GM23248 (cell line): ENCODE measurements at places on chromosomes 12 and 14. TPM values are rescaled to one million over a fixed set of nuclear protein-coding genes. Genes with fewer than 3 reads are reported as not detected.
A peak's percentile ranks its signal among the peaks of the same experiment; 100 is the strongest.

DNA sequence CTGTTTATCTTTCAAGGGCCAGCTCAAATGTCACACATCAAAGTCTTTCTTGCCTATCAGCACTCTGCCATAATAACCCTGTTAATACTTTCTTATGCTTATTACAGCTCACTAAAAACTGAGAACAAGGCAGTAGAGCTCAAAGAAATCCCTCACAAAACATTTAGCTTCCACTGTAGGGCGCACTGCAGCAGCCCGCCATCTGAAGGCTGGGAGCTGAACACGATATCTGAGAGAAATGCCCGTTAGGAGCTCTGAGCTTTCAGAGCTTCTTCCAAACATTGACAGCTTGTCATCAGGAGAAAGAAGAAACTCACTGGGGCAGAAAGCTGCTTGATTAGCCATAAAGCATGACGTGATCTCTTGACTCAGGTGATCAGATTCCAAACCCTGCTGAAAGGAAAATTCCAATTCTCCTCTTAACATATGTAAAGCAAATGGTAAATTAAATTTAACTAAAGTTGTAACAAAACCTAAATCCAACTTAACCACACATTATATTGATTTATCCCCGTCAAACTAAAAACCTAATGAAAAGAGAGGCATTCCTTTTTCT, 175.7 kb downstream of the C12orf50 start:
- no peak for DNase-seq

GRCh38 chr12:39441189-39441962, 1.5 kb downstream of the KIF21A start:
- no peak for DNase-seq

DNA sequence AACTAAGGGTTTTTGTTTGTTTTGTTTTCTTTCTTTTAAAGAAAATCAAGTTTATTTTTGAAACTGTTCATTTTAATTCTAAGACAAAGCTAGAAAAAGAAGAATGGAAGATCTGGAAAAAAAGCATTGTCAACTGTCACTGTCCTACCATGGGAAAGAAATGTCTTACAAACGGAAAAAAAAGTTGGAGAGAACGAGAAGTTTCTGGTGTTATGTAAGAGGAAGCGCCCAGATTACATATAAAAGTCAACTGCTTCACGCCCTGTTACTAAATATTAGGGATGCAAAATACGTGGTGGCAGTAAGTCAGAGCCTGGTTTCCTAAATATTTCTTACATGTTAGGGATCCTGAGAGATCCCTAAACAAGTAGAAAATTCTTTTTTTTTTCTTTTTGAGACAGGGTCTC, 14.3 kb upstream of the FBXL14 start:
- DNase-seq: peak; percentile 63

DNA sequence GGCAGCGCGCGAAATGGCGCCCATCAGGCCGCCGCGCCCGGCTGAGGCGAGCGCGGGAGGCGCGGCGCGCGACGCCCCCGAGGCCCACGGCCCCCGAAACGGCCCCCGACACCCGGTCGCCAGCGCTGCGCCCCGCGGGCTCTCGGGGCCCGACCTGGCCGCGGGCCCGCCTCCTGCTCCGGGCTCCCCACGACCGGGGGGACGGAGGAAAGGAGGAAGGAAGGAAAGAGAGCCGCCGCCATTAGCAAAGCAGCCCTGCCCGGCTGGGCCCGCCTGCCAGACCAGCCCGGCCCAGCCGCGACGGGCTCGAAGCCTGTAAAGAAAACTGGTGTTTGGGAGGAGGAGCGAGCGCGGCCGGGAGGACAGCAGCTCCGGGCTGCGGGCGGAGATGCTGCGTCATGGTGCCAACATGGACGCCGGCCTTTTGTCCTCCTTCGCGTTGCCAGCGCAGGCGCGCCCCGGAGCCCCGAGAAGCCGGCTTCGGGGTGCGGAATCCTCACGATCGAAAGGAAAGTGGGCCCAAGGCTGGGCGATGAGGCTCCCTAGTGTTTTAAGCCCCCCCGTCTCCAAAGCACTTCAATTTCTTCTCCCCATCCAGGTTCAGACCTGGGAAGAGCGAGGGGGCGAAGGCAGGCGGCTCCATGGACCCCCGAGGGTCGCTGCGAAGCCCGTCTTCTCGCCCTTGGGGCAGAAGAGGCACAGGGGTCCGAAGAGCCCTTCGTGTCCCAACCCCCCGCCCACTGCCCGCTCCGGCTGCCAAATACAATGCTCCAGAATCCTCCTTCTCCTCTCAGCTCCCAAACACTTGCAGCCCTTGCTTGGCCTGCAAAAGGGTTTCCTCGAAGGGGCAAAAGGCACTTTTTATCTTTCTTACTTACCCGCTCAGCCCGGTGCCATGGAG, 2.9 kb upstream of the SETD1B start:
- DNase-seq: peak; percentile 93

DNA sequence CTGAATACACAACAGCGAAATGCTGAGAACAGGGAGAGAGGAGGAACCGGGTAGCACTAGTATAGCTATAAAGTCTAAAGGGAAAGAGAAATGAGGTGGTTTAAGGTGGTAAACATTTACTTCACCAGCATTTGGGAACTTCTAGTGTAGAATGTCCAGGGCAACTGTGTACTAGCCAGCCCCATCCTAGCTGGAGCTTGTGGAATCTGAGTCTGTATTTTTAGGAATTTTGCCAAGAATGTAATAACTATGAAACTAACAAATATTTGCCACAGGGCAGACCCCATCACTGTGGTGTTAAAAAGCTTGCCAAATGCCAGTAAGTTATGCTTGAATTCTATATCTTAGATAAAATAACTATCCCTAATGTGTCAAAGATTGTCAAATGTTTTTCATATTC, 398.9 kb upstream of the MIS18BP1 start:
- DNase-seq: no peak

GRCh38 chr12:22046090-22046967, at the start of gene CMAS:
TSS of gene CMAS (plus strand) at chr12:22046218. CDS start at chr12:22046304, 86 bp downstream.
- DNase-seq: peak; percentile 83

DNA sequence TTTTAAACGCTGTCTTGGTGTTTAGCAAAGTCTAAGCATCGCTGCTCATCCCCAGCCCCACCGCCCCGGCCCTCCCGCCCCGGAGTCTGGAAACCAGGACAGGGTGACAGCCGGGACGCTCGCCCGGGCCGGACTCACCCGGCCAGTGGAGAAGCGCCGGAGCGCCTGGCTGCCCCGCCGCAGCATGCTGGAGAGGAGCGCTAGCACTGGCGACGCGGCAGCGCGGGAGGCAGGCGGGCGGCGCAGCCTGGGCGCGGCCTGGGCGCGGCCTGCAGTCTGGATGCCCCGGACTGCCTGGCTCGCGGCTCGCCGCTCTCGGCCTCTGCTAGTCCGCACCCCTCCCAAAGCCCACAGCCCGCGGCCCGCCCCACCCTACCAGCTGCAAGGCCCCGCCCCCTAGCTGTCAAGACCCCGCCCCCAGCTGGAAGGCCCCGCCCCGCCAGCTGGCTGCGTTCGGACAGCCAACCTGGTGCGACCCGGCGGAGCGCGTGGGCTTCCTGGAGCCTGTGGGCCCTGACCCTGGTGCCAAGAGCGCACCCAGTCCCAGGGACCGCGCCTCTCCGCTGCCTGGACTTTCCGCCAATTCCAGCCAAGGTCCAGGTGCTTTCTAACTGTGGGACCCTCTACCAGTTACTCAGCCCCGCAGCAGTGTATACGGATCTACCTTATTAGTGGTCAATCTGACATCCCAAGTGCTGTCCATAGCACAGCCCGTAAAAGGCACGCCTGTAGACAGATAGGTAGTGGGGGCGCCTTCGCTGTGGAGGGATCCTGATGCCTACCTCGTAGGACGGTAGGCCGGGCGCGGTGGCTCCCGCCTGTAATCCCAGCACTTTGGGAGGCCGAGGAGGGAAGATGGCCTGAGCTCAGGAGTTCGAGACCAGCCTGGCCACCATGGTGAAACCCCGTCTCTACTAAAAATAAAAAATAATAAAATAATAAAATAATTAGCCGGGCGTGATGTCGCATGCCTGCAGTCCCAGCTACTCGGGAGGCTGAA, at the start of gene ALDH1L2:
TSS of gene ALDH1L2 (minus strand) at position 208 of the 1,000 bp plus-strand sequence. CDS start at position 186, 22 bp downstream.
- DNase-seq: peak; percentile 97

DNA sequence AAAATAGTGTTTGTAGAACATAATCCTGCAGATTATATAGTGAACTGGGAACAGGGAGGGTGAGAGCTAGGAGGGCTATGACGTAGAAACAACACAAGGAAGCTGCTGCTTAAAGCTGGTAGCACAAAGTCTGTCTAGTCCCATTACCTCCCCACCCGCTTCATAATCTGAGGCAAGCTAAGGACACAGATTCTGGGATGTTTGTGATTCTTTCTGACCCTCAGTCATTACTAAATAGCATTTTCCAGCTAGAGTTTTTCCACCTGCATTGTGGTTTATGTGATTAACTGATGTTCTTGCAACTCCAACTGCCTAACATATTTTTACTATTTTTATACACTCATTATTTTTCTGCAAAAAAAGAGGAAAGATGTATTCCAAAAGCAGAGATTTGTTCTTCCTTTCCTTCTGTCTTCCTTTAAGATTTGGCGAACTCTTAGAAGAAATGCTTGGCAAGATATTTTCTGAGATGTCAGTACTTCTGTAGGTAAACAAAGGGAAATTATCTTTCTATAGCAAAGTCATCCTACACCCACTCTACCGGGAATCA, 293.2 kb upstream of the FAR2 start:
- no peak for DNase-seq

DNA sequence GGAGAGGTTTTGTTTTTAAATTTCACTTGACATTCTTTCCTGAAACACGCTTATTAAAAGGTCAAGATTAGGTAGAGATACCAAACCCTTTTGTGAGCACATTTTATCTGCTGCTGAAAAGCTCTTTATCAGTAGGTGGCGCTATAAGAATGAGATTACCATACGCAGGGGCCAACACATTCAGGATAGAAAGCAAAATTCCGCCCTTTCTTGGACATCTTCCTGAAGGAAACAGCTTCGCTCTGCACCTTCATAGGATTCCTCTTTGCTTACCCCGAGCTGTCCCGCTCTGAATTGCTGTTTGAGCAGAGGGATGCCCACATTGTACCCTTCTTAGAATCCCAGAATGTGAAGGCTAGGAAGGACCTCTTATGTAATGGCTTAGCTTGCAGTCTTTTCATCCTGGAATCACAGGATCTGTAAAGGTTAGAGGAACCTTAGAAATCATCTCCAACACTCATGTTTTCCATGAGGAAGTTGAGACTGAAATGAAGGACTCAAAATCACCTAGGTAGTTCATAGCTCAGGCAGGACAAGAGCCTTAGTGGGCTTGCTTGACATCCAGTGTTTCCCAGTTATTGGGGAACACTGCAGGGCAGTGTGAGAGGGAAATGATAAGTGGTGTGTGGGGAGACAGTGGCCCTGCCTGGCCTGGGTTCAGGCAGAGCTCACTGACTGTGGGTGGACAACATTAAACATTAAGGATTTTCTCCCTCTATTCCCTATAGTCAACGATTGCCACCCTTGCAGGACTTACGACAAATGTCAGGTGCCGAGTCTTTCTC, 38.7 kb upstream of the CRY1 start:
- peak; percentile 80 for DNase-seq

GRCh38 chr12:105229371-105229770, 6.6 kb downstream of the APPL2 start:
- DNase-seq: peak; percentile 79

- no peak for DNase-seq
These were observed 729.0 kb upstream of the USP15 start for GRCh38 chr12:61531195-61531594.

DNA sequence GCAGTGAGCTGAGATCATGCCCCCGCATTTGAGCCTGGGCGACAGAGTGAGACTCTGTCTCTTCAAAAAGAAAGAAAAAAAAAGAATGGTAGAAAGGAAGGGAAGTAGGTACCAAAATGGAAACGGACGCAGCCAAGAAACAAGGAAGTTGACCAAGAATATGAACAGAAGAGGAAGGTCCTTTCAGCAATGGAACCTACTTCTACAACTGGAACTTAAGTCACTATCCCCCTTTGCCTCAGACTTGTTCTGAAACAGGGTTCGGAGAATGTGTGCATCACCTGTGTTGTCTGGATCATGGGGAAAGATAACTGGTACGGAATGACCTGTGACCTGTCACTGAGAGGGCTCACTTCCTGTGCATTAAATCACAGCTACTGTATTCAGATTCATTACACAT, 43.9 kb upstream of the RNASE1 start:
- no peak for DNase-seq

- DNase-seq: no peak
These were observed 22.8 kb downstream of the GALNT8 start for GRCh38 chr12:4743046-4743445.

The APOF gene
- not detected in 2 replicates for total RNA-seq

The BMP4 gene
- not detected in 2 replicates for total RNA-seq

The VASH1 gene
- total RNA-seq: 2.6 and 2.9 TPM in 2 replicates

The MUCL1 gene
- not detected in 2 replicates for total RNA-seq

The ARHGEF25 gene
- total RNA-seq: 24.2 and 43.0 TPM in 2 replicates
